Cardiac septum (tissue), 1 donor: ENCODE measurements at places on chromosomes 1 and 21. TPM values are rescaled to one million over a fixed set of nuclear protein-coding genes. Genes with fewer than 3 reads are reported as not detected.

PBX1 gene
- 52.2 TPM for total RNA-seq

DNA sequence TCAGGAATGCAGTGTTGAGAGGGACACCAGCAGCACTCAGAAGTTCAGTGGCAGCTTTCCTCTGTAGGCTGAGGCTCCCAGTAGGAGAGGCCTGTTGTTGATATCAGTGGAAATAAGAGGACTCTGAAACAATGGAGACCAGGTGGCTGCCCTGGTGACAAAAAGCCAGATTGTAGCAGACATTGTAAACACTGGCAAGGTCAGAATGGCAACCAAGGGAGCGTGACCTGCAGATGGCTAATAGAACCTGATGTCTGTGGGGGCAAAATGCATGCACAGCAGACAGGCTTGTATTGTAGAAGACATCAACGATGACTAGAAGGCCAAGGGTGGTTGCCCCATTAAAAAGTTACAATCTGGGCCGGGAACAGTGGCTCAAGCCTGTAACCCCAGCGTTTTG, 53.1 kb upstream of the GPR37L1 start:
- DNase-seq: no peak

DNA sequence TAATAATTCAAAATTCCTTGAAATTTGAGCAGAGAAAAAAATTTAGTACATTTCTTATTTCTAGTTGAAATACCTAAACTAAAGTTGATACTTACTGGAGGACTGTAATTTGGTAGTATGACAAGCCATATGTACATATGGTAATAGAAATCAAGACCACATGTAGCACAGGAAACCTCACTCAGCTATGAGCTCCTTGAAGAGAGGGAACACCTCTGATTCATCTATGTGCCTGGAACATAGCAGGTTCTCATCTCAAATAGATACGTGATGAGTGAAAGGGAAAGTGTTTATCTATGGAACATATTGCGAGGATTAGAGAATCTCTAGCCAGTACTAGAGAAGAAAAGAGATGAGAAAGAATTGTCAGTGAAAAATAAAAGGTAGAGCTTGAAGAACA, 47.9 kb upstream of the GNG4 start:
- no peak for DNase-seq

GRCh38 chr1:221794079-221794670, 52.3 kb upstream of the DUSP10 start:
- DNase-seq: no peak

- no peak for DNase-seq
These were observed 136.6 kb upstream of the GFI1 start for GRCh38 chr1:92623187-92623778.
